ENCODE measurements at places on chromosomes 1 and 21. TPM values are rescaled to one million over a fixed set of nuclear protein-coding genes. Genes with fewer than 3 reads are reported as not detected.

Gene SERPINC1
- total RNA-seq: not detected

Gene GBP7
- not detected for total RNA-seq

Gene CHIT1
- total RNA-seq: 5.0 TPM

- DNase-seq: no peak
Measured at GRCh38 chr1:201647722-201648065, 108.8 kb downstream of the NAV1 start.

- DNase-seq: peak; percentile 9
Measured at GRCh38 chr1:209999005-209999404, 61.0 kb downstream of the SYT14 start.

Data from myocyte (in vitro differentiated cells).